ENCODE measurements at places on chromosomes 1 and 21.

DNA sequence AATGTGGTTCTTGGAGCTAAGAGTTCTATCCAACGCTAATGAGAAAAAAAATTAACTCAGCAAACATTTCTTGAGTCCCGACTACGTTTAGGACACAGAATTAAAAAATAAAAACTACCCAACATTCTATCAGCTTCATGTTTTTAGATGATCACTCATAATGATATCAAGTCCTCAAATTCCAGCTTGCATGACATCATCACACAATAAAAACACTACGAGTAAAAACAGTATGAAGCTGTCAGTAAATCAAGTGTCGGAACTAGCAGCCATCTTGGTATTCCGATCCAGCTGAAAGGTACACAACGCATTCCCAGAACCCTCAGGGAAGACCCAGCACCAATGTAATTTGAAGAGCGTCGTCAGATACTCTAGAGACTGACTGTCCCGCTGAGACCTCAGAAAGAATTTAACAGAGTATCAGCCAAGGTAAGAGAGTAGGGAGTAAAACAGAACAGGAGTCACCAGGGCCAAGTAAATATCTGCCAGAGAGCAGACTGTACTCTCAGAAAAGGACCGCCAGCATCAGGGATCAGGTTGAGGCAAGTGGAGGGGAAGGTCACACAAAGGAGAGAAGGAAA, 57.0 kb downstream of the NRIP1 start:
- DNase-seq, result no peak

DNA sequence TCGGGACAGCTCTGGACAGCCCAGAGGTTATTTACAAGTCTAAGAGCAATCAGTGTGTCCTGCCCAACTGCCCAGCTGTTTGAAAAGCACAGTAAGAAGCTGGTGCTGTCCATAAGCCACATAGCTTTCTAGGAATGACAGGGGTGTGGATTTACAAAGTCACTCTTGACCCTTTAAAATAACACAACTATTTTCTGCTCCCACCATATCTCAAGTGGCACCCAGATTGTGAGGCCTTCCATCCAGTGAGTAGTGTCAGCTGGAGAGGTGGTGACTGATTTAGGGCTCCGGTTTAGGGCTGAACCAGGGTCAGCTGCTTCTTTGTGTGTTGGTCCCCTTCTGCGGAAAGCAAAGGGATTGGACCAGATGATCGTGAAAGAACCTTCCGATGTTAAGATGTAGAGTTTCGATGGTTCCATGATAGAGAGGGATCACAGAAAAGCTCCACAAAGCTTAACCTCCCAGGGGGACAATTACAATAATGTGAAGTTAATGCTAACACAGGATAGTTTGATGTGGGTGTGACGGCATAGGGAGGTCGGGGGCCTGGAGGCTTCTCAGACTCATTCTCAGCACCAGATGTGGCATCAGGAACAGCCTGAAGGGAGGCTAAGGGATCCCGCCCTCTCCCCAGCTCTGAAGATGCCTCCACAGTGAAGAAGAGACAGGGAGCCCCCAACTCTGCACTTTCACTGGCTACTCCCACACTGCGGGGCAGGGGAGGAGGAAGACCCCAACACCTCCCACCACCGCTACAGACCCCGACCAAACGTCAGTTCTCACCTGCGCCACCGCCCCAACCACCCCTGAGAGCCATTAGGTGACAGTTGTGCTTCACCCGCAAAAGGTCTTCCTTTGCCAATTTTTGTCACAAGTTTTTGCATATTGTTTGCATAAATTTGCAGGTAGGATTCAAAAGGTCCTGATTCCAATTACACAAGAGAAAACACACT, 40.6 kb downstream of the LRRC3 start:
- DNase-seq, result no peak

GRCh38 chr1:244097523-244098405, 46.7 kb downstream of the ZBTB18 start:
- peak; percentile 54 for DNase-seq

DNA sequence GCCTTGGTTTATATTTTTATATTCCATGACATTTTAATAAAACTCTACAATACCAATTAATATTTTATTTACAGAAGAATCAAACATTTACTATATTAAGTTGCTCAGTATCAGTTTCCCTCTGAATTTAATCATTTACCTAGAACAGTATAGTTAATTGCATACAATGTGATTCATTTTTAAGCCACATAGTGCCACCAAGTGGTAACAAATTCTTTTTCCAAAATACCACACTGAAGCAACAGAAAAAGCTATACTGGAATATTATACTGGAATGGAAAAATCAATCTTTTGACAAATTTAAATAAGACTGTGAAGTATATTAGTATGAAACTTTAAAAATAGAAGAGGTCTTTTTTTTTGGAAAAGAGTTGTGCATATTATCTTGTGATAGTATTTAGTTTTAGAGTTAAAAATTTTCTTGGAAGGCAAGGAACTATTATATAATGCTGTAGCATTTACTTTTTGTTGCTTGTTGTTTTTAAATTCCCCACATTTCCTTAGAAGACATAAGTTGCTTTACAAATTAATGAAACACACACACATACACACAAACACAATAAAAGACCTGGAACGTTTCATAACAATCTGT, 57.3 kb downstream of the ZNF644 start:
- DNase-seq, result peak; percentile 8

GRCh38 chr1:151373196-151373595, 691 bp upstream of the SELENBP1 start:
- DNase-seq, result no peak

GRCh38 chr1:160357286-160358002, 9.4 kb upstream of the NHLH1 start:
- DNase-seq, result peak; percentile 19

DNA sequence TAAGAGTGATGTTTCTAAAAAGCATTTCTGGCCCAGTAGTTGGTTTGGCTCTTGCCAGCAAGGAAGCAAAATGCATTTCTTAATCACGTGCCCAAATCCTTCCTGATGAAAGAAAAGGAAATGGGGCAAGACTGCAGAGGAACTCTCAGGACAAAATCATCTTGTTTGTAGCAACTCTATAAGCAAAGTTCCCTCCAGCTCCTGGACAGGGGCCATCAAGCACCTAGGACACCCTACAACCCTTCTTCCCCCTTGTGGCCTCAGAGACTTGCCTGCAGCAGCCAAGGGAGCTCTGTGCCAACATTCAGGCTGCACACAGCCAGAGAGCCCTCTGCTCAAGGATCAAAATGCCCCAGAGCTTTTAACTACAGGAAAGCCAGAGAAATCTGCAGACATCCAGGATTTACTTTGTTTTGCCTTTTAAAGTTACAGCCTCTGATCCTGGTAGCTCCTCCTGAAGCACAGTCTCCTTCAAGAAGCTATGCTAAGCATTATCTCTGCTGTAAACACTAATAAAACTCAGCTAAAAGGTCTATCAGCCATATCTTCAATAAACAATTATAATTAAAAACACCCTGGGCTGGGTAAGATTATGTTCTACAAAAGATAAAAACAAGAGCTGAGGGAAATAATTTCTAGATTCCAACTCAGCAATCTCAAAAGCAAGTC, 105.0 kb downstream of the KIAA0319L start:
- DNase-seq, result peak; percentile 39

GRCh38 chr1:40153073-40153770, 8.0 kb upstream of the RLF start:
- DNase-seq, result peak; percentile 51

DNA sequence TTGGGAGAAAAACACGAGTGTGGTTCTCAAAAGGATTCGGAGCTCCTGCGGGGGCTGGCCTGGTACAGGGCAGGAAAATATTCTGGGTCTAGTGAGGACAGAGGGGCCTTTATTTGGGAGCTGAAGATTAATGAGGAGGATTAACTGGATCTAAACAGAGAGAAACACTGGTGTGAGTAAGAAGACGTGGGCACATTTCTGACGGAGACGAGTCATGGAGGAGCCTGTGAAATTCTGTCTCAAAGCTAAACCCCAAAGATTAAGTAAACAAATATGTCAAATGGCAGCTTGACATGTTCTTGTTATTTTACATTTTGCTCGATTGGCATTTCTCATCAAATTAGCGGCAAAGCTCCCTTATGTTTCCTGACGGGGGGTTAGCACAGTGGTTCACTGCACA, 12.8 kb downstream of the PROK1 start:
- peak; percentile 42 for DNase-seq

GRCh38 chr21:32336711-32337110, 38.1 kb downstream of the MRAP start:
- DNase-seq, result peak; percentile 60

GRCh38 chr1:9590201-9590600, 1.5 kb downstream of the TMEM201 start:
- no peak for DNase-seq

DNA sequence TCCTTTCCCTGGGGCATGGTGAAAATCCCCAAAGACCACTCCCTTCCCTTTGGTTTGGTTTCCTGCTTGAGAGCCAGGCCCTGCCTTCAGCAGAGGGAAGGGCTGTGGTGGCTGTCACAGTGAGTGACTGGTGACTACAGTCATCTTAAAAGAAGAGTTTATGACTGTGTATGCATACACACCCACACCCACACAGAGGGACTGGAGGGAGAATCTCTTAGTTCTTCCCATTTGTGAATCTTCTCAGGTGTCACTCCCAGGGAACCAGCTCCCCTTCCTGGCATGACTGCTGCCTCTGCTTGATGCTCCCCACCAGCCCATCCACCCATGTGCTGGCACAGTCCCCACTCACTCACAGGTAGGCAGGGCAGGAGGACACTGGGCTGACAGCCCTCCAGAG, 3.9 kb upstream of the KCNA2 start:
- no peak for DNase-seq

GRCh38 chr1:115112496-115113375, 23.4 kb upstream of the TSPAN2 start:
- peak; percentile 29 for DNase-seq

GRCh38 chr1:19361611-19362147, 49.6 kb downstream of the SLC66A1 start:
- peak; percentile 56 for DNase-seq

- no peak for DNase-seq
Measured at GRCh38 chr1:8203551-8203950, 114.4 kb upstream of the SLC45A1 start.

GRCh38 chr1:65904681-65905083, 112.0 kb downstream of the PDE4B start:
- peak; percentile 22 for DNase-seq

GRCh38 chr1:170664093-170664827, at the start of gene PRRX1:
PRRX1 (plus strand) TSS chr1:170664131; CDS start chr1:170664219, 88 bp downstream.
- peak; percentile 78 for DNase-seq

DNA sequence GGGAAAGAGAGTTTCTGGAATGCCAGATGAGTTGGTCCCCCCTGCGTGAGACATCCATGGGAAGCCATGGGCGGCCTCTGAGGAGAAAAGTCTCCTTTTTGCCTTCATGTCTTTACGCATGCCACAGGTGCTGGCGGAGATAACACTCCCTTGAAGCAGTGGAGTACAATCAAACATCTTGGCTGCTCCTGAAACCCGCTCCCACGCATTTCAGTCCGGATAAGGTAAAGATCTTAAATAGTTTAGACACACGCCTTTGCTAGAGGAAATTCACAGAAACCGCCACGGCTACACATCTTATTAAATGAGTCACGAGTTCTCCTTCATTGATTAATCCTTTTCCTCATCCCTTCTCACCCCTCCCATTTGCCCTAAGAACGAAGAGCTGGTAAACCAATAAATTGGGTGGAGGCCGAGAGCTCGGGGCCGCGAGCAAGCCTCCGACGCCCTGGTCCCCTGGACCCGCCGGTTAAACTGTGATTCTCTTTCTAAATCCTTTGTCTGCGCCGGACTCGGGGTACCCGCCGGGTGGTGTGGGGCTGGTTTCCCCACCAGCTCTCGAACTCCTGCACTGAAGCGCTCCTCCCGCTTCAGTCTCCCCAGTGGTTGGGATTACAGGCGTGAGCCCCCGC, 6.6 kb upstream of the ZNF669 start:
- peak; percentile 28 for DNase-seq
